ENCODE measurements at places on chromosomes 2 and 18.

DNA sequence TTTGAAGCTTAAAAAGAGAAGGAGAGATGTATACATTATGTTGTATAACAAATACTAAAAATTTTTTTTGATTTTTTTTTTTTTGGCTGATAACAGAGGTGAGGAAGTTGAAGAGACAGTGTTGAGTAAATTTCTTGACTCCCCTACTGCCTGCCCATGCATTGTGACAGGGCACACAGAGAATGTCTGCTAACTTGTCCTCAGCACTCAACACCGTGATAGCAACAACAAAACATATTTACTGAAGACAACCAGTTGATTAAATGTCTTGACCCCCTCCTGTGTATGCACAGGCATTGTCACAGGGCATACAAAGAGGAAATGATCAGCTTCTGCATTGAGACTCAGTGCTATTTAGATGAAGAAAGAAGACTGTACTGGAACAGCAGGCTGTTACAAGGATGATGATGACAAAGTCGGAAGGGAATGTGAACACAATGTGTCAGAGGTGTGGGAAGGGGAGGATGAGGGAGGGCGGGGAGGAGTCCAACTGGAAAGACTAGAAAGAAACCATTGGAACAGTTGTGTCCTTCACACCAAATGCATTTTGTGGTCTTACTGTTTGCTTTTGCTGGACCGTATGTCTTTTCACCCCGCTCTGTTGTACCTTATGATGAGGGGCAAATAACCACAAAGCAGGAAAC is 89.5 kb downstream of the CERS6 start:
- no peak for DNase-seq

GRCh38 chr2:88429929-88430328 is 22.6 kb downstream of the FOXI3 start:
- no peak for DNase-seq

DNA sequence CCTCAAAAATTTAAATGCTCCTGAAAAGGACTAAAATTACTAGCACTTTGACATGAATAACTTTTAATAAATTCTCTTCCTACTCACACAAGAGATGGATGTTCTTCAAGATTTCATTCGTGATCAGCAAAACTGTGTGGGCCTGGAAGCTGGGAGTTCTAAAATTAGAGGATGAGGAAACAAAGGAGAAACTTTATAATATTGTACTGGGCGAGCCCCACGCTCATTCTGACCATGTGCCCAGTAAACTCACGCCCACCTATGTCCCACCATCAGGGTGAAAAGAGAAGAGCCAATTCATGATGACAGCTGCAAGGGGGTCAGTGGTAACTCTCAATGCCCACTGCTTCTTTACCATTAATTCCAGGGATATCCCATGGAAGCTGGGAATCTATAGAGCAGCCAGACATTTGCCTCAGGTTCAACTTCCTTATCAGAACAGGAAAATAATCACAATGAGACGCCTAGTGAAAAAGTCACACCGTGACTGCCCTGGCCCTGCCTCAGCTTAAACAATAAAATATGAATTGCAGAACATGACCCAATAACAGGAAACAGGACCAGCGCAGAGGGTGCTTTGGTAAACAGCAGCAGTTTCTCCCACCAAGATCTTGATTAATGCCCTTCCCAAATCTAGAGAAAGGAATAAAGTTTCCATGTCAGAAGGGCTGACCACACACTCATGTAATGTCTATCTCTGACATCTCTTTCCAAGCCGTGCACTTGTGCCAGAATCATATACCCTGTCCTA is 438.6 kb downstream of the TXNL1 start:
- no peak for DNase-seq

- no peak for DNase-seq
These were observed 111.6 kb upstream of the ODC1 start for GRCh38 chr2:10559634-10560224.

GRCh38 chr18:47286776-47287410 is 35.4 kb upstream of the SKOR2 start:
- no peak for DNase-seq

- no peak for DNase-seq
These were observed 122.9 kb upstream of the KLF7 start for GRCh38 chr2:207288628-207289027.

DNA sequence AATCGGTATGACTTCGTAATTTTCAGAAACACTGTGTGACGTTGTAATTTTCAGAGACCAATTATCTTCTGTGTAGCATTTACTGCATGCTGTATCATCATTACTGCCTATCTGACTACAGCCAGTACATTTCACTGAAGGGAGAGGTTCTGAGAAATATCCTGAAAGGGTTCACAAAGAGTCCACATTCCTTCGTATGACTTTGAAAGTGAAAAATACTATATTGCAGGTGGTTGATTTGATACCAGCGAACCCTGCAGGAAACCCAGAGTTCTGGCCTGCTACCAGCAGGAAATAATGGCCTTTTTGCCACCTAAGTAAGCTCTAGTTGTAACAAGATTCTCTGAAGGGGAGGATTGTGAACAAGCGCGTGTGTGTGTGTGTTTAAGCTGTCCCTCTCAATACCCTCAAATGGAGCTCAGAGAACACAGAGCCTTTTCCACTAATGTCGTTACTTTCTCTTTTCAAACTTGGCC is 155.5 kb downstream of the ARHGAP28 start:
- DNase-seq: no peak

All from stimulated activated CD4-positive, alpha-beta T cell treated with anti-CD3 and anti-CD28 coated beads, Interleukin-12 subunit alpha, Interleukin-12 subunit beta, amount 100 ng/mL, for 24 hours (primary cell).